Urinary bladder (tissue), 4 donors: ENCODE measurements at places on chromosomes 3 and 15.

GRCh38 chr3:36904641-36905040 lies 40.2 kb downstream of the TRANK1 start:
- DNase-seq: no peak

DNA sequence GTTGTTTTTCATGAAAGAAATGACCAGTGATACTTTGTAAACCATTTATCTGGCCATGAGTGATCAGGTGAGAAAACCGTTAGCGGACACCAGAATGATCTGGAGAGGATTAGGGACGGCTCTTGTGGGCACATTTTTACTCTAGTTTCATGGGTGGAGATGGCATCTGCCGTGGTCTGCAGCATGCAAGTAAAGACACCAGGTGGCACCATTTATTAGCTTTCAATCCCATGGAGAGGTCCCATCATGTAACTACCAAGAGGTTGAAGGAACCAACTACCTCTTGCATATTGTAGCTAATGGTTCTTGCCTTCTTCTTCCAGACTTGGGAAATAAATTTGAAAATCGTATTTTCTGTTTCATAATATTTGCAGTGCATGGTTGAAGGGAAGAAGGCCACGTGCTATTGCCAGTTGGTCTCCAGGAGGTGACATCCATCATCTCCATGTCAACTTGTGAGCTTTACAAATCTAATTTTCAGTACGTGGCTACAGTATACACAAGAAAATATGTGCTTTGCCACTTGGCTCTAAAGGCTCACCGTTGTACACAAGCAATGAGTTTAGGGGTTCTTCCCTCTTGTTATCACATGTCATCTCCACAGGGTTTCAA lies 1.5 kb upstream of the MAPKBP1 start:
- DNase-seq: no peak

- no peak for DNase-seq
Measured at GRCh38 chr15:55628369-55628730, 40.2 kb upstream of the PYGO1 start.

DNA sequence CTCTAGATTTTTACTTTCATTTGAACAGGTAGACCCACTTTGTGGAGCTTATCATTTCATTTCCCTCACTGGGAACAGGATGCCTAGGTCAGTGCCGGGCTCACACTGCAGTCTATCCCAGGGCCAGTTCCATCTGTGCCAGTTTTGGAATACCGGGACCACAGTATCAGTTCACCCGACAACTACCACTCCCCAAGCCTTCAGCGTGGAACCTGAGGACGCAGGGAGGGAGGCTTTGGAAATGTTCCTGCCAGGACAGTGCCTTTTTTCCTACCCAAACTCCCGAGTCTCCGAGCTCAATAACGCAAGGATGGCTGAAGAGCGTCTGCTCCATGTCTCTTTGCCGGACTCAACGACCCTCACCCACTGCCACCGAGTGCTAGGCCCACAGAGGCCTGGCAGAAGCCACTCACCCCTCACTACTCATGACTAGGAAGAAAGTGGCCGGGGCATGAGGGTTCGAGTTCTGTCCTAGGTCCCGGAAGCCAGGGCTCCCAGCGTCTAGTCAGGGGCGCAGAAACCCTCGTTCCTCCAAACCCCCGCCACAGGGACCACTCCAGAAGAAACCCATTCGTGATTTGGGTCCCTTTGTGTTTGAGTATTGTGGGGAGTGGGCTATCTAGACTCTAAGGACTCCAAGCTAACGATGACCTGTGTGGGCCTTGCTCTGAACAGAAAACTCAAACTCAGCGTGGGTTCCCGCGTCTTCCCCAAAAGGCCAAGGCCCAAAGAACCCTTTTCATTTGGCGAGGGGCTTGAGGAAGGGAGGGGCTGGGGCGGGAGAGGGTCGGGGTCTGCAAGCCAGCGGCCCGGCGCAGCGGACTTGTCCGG lies 11.4 kb downstream of the ZIC1 start:
- no peak for DNase-seq

DNA sequence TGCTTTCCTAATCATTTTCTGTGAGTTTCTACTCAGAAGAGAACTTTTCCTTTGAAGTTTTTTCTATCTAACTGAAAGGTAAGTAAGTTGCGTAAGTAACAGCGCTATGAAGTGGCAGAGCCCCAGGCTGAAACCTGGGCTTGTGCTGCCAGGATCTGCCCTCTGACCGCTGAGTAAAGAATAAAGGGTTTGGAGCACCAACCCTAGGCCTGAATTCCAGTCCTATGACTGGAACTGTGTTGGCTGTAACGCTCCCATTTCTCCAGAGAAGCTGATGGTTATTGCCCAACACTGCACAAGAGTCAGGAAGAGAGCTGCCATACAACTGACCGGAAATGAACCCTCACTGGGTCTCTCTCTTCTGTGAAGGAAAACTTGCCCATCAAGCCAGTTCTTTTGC lies 87.0 kb downstream of the FOXB1 start:
- no peak for DNase-seq

GRCh38 chr15:33309602-33310276 lies 1.0 kb upstream of the RYR3 start:
- no peak for DNase-seq

DNA sequence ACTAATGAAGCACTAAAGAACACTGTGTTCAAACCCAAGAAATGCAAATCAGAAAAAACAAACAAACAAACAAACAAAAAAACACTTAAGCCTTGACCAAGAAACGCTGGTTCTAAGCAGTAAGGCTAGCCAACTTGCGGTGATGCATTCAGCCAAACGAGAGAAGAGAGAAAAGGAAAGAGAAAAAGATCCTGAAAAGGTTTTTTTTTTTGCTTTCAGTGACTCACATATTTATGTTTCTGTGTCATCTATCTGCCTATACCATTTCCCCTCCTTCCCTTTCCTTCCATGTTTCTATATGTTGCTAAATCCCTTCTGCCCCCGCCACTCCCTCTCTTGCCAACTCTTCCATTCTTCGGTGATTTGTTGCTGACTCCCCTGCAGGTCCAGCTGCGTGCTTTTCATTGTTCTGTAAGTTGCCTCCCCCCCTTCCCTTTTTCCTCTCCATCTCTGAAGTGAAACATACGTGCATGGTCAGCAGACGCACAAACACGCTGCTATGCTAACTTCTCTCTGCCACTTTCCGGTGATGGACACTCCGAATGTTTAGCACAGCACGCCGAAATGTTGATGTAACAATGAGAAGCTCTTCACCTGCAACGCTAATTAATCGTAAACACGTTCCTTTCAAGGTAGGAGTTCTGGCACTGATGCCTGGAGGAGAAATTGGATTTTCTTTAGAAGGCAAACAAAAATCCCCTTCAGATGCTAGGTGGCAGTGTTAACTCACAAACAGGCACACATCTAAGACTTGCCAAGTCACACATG lies 154.4 kb downstream of the TUSC7 start:
- DNase-seq: peak; percentile 35

- no peak for DNase-seq
Measured at GRCh38 chr3:183131735-183132134, 30.8 kb downstream of the LAMP3 start.

DNA sequence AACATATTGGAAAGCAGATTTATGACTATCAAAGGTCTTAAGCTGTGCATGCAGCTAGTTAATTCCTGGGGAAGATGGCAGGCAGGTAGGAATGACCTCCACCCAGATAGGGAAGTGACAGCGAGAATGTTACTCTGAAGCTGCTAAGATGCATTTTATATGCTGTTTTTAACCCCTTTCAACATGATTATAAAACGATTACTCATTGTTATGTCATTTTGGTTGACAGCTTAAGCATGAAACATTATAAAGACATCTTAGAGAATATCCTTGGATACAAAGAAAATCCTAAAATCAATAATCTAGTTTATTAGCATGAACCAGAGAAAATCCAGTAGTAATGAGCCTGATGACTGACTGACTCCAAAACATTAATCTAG lies 220.5 kb downstream of the NR1D2 start:
- DNase-seq: no peak

- no peak for DNase-seq
Measured at GRCh38 chr15:95857758-95858157, 472.7 kb upstream of the NR2F2 start.

- DNase-seq: no peak
Measured at GRCh38 chr3:52471371-52472238, 16.2 kb downstream of the NISCH start.

DNA sequence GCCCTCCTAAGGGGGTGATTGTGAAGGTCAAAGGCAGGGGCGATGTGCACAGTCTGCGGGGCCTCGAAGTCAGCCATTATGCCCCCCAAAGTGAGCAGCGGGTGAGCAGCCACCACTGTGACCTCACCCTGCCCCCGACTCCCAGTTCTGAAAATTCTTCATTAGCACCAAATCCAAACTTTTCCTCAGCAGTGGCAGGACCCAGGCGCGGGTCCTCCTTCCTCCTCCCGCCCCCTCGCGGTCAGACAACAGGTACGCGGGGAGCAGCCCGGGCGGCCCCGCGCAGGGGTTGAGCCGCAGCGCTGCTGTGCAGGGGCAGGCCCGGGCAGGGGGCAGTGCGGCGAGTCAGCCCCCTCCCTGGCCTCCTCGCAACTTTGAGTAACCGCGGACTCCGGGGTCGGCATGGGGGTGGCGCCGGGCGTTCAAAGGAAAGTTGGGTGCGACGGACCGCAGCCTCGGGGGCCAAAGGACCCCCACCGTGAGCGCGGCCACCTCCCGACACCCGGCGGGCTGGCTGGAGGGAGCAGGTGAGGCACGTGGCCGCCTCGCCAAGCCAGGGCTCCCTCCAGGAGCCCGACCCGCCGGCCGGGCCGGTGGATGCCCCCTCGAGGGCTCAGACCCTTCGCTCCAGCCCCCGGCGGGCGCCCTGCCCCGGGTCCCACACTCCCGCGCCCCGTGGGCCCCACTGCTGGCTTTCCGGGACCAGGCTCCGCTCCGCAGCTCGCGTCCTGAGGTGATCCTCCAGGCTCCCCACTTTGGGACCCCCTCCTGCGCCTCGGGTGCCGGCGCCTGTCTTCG lies 49.4 kb upstream of the CCDC174 start:
- no peak for DNase-seq

DNA sequence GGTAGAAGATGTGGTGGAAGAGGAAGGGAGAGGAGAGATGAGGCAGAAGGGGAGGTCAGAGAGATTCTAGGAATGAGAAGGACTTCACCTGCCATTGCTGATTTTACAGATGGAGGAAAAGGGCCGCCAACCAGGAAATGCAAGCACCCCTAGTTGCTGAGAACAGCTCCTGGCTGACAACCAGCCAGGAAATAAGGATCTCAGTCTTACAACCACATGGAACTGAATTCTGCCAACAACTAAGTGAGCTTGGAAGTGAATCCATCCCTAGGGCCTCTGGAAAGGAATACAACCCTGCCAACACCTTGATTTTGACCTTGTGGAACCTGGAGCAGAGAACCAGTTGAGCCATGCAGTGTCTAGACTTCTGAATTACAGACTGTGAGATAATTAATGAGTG lies 86.6 kb downstream of the EDEM1 start:
- DNase-seq: no peak

GRCh38 chr15:29686445-29687203 lies 135.6 kb downstream of the TJP1 start:
- no peak for DNase-seq

GRCh38 chr3:49295489-49296058 lies 18.5 kb upstream of the C3orf62 start:
- no peak for DNase-seq

DNA sequence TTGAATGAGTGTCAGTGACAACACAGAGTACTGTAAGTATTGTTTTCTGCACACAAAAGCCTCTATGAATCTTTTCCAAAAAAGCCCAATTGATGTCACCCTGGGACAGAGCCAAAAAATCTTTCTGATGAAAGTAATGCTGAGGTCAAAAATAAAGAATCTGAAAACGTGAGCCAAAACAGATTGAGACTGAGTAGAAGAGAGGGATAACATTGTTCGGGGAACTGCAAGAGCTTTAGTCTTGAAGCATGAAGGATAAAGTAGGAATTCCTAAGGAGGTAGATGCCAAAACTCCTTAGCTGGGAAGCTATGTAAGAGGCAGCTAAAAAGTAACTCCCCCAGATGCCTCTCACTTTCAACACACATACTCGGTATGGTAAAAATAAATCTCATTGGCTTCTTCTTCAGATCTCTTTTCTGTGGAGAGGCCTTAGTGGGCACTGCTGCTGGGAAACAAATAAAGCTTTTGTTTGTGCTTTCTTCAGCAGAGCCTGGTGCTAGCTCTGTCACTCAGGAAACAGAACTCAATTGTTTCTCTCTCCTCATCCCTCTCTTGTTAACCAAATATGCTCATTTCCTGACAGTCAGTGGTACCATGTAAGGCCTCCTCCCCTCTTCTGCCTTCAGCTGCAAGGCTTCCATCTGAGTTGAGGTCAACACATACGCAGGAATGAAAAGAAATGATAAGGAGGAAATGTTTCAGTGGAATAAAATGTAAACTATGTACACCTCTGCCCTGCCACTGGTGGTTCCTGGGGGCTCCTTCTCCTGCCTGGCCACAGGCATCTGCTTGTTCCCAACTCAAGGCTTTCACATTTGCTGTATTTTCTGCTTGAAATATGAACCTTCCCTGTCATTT lies 58.1 kb downstream of the CD200 start:
- peak; percentile 65 for DNase-seq

- no peak for DNase-seq
Measured at GRCh38 chr3:172653004-172653572, 57.8 kb downstream of the NCEH1 start.

DNA sequence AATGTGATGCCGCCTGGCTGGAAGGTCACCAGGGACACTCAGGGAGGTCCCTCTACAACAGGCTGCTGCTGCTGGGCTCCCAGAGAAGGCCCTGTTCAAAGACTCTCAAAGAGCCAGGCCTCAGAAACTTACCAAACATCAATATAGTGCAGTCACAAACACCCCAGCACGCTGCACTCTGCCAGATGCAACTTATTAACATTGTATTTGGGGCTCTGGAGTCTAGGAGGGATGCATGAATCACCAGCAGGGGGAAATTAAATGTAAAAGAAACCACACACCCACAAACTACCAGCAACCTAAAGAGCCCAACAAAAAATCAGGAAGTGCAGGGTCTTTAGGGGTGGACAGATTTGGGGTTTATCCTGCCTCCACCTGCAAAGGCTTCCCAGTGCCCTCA lies 74.6 kb upstream of the SPATA12 start:
- DNase-seq: no peak

DNA sequence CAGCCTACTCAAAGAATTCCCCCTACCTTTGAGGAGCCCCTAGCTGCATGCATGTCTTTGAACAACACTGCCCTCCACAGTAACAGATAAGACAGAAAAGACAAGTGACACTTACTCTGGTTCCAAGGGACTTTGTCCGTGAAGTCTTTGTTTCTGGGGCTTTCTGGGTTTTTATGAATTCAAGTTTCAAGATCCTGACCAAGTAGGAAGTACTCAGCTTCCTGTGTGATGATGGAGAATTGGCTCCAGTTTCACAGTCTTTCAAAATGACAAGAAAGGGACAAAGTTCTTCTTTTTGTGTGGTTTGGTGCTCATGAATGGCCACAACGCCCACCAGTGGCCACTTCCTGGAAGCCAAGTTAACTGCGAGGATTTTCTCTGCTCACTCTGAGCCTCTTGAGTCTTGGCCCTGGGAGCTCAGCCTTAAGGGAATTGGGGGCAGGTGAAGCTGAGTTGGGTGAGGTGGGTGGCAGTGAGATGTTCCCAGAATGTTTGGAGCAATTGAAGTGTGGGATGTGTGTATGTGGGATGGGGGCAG lies at the start of gene CCR1:
Gene CCR1, minus strand, starts transcription at position 147 of the 538 bp plus-strand sequence. CDS start 4,000 bp downstream, outside the sequence.
- DNase-seq: no peak

- no peak for DNase-seq
Measured at GRCh38 chr3:115284980-115285379, 137.9 kb upstream of the ZBTB20 start.

GRCh38 chr3:112425858-112426750 lies 73.2 kb downstream of the BTLA start:
- DNase-seq: no peak
